ENCODE measurements at places on chromosomes 3 and 15. TPM values are rescaled to one million over a fixed set of nuclear protein-coding genes. Genes with fewer than 3 reads are reported as not detected.
A peak's percentile ranks its signal among the peaks of the same experiment; 100 is the strongest.

Gene SSUH2
- not detected for total RNA-seq

Gene UACA
- 0.36 TPM for total RNA-seq

Gene GOLGA8G
- total RNA-seq, result not detected

Gene SST
- total RNA-seq, result not detected

Gene FETUB
- not detected for total RNA-seq

Gene SLC28A2
- not detected for total RNA-seq

Gene WWTR1
- total RNA-seq, result 0.43 TPM

Gene NTRK3
- not detected for total RNA-seq

Gene ACAN
- total RNA-seq, result not detected

Gene PPCDC
- 14.3 TPM for total RNA-seq

Gene GOLGA8J
- total RNA-seq, result not detected

Gene SKOR1
- total RNA-seq, result 1.6 TPM

Gene RASGRF1
- not detected for total RNA-seq

DNA sequence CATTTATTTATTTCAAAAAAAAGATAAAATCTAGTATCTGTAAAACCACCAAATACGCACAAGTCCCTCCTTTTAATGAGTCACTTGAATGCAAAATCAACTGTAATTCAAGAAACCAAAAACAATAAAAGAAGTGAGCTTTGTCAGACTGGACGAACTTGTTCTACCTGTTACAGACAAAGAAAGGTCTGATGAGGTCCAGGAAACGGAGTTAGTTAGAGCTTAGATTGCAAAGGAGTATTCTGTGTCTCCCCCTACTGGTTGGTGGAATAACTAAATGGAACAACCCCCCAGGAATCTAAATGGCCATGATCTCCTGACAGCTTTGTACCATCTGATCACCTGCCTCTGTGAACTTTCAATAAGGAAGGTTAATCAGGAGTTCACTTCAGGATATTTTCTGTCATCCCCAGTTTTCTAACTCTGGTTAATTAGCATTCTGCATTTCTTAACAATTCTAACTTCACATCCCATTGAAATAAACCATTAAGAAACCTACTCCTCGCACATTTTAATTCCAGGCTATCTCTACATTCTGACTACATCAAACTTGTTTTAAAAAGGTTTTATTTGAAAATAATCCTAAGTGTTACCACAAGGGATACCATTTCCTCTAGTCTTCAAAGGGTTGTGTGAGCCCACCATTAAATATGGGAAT, 333.0 kb upstream of the SATB1 start:
- DNase-seq, result peak; percentile 14

- DNase-seq, result no peak
Observed at GRCh38 chr3:45199837-45200648, 26.0 kb downstream of the TMEM158 start.

GRCh38 chr3:58085616-58086015, 77.4 kb downstream of the FLNB start:
- no peak for DNase-seq

- no peak for DNase-seq
Observed at GRCh38 chr15:62445244-62445643, 280.2 kb upstream of the C2CD4B start.

DNA sequence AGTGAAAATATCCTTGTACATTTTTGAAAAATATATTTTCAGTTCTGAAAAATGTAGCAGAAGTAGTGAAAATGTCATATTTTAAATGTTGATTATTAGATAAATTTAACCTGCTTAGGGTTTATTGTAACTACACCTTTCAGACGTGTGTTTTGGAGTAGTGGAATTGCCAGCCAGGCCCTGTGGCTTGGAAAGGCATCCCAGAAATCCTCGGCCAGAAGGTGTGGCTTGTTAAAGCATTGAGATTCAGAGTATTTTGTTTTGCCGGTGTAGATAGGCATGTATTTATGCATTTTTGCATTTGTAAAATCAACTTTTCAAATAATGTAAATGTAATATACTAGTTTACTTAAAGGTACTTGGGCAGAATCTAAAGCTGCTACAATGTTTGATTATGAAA, 7.0 kb downstream of the EBLN2 start:
- no peak for DNase-seq

GRCh38 chr15:55247311-55247710, 42.3 kb downstream of the RAB27A start:
- DNase-seq, result no peak

- no peak for DNase-seq
Observed at GRCh38 chr15:96497951-96498350, 167.5 kb downstream of the NR2F2 start.

DNA sequence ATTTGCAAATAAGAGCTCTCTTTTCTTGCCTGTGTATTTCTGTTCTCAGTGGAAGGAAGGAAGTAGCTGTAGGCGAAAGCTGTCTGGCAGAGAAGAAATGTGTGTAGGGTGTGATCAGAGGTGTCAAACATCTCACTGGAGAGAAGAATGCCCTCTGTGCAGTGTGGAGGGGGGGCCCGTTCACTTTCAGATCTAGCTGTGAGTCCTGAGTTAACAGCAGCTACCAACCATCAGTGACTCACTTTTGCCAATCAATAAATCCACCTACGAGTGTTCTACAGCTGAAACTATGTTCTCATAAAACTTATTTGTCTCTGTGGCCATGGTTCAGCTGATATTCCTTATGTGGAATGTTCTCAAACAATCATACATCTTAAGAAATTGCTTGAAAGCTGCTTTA, 103.7 kb downstream of the FRMD4B start:
- DNase-seq, result no peak

DNA sequence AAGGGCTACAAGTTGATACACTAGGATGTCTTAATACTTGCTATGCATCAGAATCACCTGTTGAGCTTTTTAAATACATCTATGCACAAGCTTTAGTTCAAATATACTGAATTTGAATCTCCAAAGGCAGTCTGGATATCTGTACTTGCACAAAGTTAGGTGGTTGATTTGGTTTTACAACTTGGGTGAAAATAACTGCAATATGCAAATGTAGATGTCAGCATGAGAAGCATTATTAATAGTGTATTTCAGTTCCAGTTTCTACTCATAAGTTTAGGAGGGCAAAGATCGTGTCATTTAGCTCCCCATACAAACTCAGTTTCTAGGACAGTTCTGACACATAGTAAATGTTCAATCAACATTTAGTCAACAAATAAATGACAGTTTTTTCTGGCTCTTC, 25.6 kb downstream of the IQCB1 start:
- DNase-seq, result no peak

DNA sequence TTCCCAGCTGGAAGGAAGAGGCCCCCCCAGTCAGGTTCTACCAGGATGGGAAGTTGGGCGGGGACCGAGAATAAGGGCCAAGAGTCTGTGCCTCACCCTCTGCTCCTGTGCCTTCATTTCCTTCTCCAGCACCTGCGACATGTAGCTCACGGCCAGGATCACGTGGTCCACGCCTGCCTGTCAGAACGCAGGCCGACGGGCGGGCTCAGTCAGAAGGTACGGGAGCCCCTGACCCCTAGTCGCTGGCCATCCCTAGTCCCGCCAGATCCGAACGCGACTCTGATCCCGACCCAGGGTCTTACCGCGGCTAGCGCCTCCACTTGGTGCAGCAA, 489 bp downstream of the GMPPB start:
- peak; percentile 49 for DNase-seq

GRCh38 chr15:60969658-60970057, 259.4 kb downstream of the RORA start:
- no peak for DNase-seq

DNA sequence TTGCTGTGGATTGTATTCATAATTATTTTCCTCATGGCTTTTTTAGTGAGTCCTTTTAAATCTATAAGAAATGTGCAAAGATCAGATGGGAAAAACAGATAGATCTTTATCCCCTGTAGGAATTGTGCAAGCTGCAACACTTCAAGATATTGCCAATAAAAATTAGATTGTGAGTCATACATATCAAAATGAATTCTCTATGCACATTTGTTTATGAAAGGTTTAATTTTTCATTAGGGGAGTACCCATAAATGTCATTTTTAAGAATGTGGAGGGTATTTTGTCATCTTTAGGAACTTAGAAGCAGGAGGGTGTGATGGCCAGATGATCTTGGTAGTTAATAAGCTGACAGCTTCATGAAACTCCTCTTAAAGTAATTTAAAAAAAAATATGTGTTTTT, 2.9 kb downstream of the PIAS1 start:
- no peak for DNase-seq

GRCh38 chr15:64611085-64611725, 150.8 kb downstream of the ZNF609 start:
- no peak for DNase-seq

- DNase-seq, result no peak
Observed at GRCh38 chr3:42442640-42443039, 32.2 kb upstream of the LYZL4 start.

DNA sequence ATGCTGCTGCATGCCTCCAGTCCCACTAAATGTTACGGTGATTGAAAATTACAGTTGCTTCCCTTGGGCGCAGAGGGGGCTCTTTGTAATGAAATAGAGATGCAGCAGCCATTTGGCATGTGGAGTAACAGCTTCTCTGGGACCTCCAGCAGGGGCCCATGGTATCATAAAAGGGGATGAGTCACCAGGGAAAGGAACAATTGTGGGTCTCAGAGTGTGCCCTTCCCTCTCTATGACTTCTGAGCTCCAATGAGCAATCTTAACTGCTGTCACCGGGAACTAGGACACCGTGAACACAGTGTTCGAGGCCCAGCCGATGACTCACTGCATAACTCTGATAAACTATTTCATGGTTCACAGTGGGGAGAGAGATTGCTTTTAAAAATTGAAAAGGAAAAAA, 164.8 kb upstream of the NUDT16 start:
- DNase-seq, result no peak

DNA sequence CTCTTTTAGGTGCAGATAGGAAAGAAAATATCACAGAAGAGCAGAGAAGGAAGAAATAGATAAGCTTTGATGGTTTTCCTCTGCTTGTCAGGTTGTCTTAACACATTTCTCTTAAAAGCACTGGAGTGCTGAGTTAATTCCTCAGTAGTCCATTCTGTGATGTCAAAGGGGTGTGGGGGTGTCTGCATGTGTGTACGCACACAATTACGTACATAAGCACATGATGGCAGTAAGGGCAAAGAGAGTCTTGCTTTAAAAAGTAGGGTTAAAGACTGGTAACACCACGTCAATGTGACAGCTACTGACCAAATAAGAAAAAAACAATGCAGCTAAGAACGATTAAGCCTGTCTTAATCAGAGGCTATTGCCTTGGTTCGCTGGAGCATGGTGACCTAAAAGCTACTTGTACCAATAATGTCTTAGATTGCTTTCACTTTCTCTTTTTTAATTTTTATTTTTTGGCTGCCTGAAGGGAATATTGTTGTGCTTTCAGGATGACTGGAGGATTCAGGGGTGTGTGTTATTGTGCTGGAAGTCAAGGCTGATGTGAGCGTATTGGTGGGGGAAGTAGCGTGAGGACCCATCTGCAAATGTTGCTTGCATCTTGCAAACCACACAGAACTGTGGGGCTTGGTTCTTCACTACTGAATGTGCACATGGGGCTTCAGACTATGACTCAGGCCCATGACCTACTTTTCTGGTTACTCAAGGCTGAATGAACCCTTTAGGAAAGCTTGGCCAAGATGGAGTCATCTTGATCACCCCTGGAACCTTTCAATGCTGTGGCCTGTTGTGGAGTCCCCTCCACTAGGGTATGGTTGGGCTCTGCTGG, 417.8 kb upstream of the TPM1 start:
- DNase-seq, result no peak

DNA sequence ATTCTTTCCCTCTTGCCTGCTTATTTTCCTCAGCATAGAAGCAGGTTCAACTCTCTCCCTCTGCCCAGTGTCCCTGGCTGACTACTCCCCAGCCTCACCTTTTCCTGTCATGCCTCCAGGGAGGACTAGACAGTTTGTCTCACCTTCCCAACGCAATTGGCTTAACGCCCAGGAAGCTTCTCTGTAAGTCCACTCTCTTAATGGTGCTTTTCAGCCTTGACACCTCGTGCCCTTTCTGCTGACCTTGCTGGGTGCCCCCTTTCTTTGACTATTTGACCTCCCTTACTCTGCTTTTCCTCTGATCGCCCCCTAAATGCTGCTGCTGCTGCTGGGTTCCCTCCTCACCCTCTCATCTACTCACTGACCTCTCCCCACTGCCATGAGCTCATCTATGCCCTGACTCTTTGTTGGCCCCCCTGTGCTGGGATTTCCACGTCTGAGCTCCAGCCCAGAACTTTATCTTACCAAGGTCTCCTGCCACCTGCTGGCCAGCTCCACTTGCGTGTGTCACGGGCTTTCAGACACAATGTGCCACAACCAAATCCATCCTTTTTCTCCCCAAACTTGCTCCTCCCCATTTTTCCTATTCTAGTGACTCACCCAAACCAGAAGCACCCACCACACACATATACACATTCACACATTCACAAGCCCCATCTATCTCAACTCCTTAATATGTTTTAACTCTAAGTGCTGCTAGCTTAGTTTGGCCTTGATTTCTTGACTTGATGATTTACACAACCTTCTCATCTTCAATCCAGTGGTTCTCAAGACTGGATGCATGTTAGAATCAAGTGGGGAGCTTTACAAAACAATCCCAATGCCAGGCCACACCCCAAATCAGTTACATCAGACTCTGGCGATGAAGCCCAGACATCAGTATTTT, 16.6 kb downstream of the EPB42 start:
- DNase-seq, result peak; percentile 36

- DNase-seq, result no peak
Observed at GRCh38 chr3:103184772-103185171, 750.0 kb downstream of the ZPLD1 start.

DNA sequence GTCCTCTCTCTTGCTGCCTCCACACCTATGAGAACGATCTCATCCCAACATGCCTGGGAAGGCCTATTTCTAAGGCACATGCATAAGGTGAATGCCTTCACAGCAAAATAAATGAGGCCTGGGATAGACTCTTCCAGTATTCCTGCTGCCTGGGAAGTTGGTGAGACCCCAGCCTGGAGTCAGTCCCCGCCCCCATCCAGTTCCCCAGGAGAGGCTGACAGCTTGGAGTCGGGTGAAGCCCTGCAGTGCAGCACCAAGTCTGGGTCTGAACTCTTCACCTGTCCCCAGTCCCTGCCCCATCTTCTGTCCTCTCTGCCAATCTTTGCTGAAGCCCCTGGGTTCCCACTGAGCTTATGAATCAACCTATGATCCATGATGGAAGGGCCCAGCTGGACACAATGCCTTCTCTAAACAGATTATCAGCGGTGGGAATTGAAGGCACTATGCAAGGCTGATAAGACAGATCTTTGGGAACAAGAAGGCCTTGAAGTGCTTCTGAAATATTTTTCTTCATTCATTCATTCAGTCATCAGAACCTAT, 10.2 kb upstream of the APBA2 start:
- DNase-seq, result no peak

- DNase-seq, result no peak
Observed at GRCh38 chr3:4343258-4343657, 40.1 kb downstream of the SETMAR start.
